Stimulated activated CD4-positive, alpha-beta T cell treated with anti-CD3 and anti-CD28 coated beads, Interleukin-2, amount 100 ng/mL, for 48 hours (primary cell): ENCODE measurements at places on chromosomes 13 and 19.

DNA sequence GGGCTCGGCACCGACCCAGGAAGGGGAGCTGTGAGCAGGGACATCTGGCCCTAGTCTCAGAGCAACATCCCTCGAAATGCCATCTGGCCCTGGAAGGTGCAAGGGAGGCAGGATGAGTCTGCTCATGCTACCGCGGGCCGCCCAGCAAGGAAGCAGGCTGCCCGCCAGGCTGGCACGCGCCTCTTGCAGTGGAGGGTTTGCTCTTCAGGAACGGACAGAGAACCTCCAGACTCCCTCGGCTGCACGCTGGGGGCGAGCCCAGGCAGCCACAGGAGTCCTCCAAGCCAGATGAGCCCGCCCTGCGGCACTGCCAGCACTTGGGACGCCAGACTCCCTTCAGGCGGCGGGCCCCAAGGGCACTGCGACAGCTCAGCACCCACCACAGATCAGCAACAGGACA lies 10.1 kb upstream of the ATP8B3 start:
- DNase-seq, result no peak

DNA sequence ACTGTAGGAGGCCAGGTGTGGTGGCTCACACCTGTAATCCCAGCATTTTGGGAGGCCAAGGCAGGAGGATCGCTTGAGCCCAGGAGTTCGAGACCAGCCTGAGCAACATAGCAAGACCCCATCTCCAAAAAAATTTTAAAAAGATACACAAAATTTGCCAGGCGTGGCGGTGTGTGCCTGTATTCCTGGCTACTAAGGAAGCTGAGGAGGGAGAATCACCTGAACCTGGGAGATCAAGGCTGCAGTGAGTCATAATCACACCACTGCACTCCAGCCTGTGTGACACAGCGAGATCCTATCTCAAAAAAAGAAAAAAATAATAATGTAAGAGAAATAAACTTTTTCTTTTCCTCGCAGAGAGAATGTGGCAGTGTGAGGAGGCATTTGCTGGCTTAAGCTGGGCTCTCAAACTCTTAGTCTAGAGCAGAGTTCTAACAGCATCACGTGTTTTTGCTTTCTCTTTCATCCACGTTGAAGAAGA lies 21.1 kb downstream of the FAM187B start:
- no peak for DNase-seq

- no peak for DNase-seq
These were observed 727.7 kb downstream of the UQCRFS1 start for GRCh38 chr19:28485292-28485691.

DNA sequence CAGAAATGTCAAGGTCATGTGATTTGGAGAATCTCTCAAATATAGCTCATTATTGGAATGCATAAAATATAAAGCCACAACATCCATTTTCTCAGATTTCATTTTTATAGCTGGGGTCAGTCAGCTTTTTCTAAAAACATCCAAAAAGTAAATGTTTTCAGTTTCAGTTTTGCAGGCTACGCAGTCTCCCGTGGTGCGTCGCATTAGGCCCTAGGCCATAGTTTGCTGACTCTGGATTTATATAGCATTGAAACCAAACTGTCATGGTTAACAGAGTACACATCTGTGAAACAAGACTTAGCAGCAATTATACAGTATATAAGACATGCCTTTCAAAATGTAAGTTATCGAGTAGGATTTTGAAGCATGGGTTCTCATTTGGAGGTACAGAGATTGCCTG lies 140.0 kb downstream of the IRS2 start:
- no peak for DNase-seq

DNA sequence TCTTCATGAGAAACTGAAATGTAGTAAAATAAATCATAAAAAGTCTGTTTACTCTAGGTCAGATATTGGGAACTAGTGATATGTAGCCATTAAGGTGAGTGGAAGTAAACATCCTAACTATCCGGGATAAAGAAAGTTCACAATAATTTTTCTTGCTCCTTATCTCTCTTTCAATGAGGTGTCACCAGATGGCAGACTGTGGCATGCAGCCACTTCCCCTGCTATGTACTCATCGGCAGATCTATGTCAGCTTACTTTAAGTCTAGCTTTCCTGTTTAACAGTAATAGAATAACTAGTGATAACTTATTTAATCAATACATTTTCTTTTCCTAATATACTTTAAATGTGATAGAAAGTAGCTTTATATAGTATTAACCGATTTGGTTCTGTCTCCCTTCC lies 181.9 kb downstream of the NDFIP2 start:
- no peak for DNase-seq

GRCh38 chr19:38512277-38512676 lies 78.8 kb downstream of the RYR1 start:
- no peak for DNase-seq

GRCh38 chr13:46553886-46554858 lies 1.2 kb downstream of the LRCH1 start:
- DNase-seq, result peak; percentile 51

- DNase-seq, result no peak
These were observed 155.3 kb downstream of the IRS2 start for GRCh38 chr13:109631069-109631468.

- no peak for DNase-seq
These were observed 27.1 kb upstream of the GAS6 start for GRCh38 chr13:113890774-113891480.

DNA sequence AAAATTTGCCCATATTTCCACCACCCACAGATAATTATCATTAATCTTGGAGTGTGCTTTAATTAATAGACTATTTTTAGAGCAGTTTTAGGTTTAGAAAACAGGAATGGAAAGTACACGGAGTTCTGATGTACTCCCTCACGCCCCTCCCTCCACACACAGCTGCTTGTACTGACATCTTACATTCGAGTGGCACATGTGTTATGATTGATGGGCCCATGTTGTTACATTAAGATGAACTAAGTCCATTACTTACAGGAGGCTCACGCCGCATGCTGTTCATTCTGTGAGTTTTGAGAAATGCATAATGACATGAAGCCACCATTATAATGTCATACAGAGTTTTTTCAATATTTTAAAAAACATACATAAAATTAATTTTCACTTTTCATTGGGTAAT lies 1.2 kb upstream of the SPATA13 start:
- no peak for DNase-seq

DNA sequence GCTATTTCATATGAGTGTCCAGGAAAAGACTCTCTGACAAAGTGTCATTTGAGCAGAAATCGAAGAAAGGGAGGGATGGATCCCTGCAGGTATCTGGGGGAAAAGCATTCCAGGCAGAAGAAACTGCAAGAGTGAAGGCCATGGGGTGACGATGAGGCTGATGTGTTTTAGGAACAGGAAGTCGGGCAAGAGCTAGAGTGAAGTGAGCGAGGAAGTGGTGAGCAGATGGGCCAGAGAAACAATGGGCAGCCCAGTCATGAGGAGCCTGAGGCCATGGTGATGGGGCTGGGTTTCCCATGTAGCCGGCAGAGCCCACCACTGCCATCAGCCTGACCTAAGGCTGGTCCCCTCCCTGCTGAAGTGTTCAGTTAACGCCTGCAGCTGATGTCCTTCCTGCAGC lies 150.2 kb downstream of the TNFSF13B start:
- DNase-seq, result no peak

GRCh38 chr13:109154546-109154945 lies 525.1 kb downstream of the MYO16 start:
- DNase-seq, result no peak

DNA sequence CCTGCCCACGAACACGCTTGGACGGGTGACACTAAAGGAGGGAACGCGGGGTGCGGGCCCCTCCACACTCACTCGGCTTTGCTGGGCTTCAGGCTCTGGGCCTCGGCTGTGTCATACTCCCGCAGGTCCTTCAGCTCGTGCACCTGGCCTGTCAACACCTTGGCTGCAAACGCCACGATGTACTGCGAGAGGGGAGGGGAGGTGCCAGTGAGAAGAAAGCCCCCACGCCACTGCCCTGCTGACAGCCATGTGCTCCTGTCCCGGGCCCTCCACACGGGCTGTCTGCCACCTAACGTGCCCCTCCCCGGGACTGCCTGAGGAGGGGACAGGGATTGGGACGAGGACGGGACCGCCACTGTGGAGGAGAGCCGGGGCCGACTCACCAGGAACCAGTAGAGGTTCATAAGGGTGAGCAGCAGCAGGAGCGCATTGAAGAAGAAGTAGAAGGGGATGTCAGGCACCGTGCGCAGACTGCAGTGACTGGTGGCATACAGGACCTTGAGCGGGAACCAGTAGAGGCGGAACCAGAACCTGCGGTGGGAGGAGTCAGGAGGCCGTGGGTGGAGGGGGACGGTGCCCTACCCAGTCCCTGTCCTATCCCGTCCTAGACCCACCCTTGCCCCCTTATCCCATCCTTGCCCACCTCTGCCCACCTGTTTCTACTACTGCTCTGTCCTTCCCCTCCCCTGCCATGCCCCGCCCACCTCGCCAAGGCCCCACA lies 16.9 kb downstream of the CERS1 start:
- no peak for DNase-seq

DNA sequence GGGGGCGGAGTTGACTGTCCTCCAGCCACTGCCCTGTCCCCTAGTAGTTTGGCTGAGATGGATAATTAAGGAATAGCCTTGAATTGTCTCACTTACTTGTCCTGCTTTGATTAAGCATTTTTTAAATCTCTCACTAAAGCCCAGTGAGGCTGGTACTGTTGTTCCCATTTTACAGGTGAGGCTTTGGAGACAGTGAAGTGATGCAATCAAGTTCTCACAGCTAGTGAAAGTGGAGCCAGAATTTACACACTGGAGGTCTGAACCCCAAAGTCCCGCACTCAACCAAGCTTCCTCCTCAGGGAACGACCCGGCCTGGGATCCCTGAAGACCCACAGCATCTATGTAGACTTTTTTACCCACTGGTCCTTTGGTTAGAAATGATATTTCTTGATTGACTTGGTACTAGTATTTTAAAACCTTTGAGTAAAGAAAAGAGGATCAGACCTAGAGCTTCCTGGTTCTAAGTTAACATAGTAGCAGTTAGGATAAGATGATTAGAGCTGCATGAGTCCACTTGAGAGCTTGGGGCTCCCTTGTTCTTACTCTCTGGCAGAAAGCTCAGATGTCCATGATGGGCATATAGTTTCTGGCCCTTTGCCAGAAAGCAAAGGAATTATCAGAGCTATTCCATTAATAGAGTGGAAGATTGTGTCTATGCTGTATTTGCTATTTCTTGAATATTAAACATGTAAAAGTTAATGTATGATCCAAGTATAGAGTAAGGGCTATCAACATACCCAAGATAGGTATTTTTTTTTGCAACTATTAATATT lies 154.3 kb downstream of the LMO7 start:
- no peak for DNase-seq

DNA sequence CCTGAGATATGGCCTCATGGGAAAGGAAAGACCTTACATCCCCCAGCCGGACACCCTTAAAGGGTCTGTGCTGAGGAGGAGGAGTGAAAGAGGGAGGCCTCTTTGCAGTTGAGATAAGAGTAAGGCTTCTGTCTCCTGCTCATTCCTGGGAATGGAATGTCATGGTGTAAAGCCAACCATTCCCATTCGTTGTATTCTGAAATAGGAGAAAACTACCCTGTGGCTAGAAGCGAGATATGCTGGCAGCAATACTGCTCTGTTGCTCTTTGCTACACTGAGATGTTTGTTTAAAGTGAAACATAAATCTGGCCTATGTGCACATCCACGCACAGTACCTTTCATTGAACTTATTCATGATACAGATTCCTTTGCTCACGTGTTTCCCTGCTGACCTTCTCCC lies 783 bp upstream of the ZNF587B start:
- no peak for DNase-seq

DNA sequence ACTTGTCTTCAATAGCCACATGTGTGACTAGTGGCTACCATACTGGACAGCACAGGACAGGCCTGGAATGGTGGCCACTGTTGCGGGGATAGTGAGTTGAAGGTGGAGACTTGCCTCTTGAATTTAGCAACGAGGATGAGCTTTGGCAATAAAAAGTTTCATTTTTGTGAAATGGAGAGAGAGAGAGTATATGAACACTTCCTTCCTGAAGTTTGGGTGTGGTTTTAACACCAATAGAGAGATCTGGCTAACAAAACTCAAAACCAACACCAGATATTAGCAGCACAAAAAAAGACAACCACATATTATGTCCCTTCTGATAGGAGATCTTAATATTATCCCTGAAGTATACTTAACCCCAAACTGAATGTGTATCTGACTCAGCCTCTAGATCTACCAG lies 6.3 kb upstream of the LRFN3 start:
- DNase-seq, result no peak

- DNase-seq, result no peak
These were observed 68.8 kb downstream of the SIPA1L3 start for GRCh38 chr19:37975596-37976515.

DNA sequence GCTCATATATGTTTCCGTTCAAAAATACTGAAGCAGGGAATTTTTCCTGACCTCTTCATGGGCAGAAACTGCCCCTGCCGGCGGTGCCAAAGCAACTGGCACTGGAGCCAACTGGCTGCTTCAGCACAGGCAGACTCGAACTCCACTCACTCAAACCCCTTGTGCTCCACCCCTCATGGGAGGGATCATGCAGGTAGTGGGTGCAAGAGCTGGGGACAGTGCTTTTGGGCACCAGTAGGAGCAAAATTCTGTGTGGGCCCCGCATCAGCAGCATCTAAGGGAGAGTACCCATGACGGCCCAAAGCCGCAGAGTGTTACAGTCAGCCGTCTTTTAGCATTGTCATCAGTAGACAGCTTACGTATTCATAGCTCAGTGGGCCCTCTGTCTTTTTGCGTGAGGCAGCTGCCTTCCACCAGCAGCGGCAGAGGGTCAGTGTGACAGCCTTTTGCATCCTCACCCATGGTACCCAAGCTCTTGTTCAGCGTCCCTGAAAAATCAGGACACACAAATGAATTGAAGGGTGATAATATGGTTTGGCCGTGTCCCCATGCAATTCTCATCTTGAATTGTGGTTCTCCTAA lies 393.8 kb downstream of the SLITRK6 start:
- no peak for DNase-seq

- peak; percentile 15 for DNase-seq
These were observed 25.4 kb upstream of the GPR12 start for GRCh38 chr13:26785838-26786630.

GRCh38 chr19:43489310-43489709 lies 15.2 kb downstream of the PHLDB3 start:
- DNase-seq, result no peak

GRCh38 chr19:56273563-56274117 lies 1.1 kb downstream of the EDDM13 start:
- no peak for DNase-seq

DNA sequence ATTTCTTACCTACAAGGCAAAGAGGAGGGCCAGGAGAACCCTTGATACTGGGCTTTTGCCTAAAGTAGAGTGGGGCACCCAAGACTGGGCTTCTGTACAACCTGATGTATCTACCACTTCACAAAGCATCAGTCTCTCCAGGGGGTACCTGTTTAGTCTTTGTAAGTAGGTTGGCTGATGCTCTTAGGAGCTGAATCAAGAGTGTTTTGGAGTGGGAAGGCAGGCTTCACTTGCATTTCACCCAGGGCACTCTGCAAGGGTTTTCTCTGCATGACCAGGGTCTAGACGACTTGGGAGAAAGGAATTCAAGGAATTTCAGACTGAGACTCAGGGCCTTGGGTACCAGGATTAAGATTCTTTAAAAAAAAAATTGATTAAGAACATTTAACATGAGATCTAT lies 361.5 kb downstream of the RFC3 start:
- no peak for DNase-seq

GRCh38 chr13:98994080-98994479 lies 16.2 kb upstream of the DOCK9 start:
- no peak for DNase-seq

GRCh38 chr13:41767801-41768200 lies 193.1 kb downstream of the VWA8 start:
- no peak for DNase-seq

GRCh38 chr19:38774181-38774950 lies 1.0 kb upstream of the LGALS7 start:
- DNase-seq, result no peak

- no peak for DNase-seq
These were observed 79.4 kb upstream of the VSTM2B start for GRCh38 chr19:29446361-29446760.
